Activated naive CD8-positive, alpha-beta T cell treated with anti-CD3 and anti-CD28 coated beads, Interleukin-2, amount 10 ng/mL, durations not matched to agents 7 days and 5 days (primary cell): ENCODE measurements at places on chromosomes 3 and 15. TPM values are rescaled to one million over a fixed set of nuclear protein-coding genes. Genes with fewer than 3 reads are reported as not detected.

Gene CACNA2D2
- total RNA-seq: 2.1 TPM

- no peak for DNase-seq
These were observed 5.6 kb upstream of the NCEH1 start for GRCh38 chr3:172716476-172716875.

DNA sequence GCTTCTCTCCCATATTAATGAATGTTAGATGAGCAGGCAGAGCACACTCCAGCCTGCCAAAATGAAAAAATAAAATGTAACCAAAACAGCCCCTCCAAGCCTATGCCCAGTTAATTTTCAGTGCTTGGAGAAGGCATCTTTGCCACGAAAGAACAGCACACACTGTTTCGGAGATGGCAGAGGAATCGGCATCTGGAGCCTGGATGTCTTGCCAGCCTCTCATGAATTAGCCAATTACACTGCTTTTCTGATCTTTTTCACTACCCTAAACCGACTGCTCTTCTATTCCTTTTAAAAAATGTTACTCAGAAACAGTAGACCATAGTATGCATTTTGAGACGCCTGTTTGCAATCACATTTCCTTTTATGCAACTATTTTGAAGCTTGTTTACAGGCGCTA lies 249.6 kb downstream of the TLE3 start:
- no peak for DNase-seq

DNA sequence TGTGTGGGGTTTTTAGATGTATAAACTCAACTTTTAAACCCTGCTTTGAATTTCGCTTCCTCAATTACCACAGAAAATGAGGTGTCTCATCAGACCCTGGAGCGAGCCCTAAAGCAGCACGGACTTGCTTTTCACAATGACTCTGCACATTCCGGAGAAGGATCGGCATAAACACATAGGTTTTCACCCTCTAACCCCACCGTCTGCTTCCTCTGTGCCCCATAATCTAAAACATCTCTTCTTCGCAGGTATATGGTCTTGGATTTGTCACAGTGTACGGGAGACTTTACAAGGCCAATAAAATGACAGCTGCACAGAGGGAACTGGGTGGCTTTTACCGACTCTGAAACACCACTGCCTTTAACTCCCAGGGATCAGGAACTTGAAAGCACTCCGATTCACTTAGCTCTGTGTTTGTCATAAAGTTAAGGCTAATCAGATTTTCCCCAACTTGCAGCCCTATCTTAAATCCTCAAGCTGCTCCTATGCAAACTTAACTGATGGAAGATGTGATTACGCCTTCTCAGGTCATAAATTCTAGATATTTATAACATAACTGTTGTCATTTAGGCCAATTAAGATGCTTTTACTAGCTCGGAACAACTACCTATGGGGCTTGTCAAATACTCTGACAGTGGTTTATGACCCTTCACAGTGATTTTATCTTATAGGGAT lies 133.4 kb upstream of the WNT5A start:
- no peak for DNase-seq

DNA sequence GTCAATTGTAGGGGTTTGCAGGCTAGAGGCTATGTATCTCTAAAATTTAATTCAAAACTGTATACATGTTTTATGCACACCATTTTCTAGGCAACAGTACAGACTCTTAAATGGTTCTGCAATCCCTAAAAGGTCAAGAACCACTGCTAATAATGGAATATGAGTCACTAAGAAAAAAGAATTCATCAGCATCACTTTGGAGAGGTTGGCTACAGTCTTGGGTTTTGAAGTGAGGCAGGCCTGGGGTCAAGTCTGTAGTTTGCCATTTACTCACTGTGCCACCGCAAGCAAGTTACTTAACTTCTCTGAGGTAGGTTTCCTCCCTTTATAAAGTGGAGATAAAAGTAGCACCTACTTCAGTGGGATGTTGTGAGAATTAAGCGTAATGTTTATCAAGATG lies 33.7 kb downstream of the THRB start:
- no peak for DNase-seq
